ENCODE measurements at places on chromosomes 16 and 17.
A peak's percentile ranks its signal among the peaks of the same experiment; 100 is the strongest.

- no peak for DNase-seq
Measured at GRCh38 chr17:35607239-35607847, 20.2 kb downstream of the AP2B1 start.

DNA sequence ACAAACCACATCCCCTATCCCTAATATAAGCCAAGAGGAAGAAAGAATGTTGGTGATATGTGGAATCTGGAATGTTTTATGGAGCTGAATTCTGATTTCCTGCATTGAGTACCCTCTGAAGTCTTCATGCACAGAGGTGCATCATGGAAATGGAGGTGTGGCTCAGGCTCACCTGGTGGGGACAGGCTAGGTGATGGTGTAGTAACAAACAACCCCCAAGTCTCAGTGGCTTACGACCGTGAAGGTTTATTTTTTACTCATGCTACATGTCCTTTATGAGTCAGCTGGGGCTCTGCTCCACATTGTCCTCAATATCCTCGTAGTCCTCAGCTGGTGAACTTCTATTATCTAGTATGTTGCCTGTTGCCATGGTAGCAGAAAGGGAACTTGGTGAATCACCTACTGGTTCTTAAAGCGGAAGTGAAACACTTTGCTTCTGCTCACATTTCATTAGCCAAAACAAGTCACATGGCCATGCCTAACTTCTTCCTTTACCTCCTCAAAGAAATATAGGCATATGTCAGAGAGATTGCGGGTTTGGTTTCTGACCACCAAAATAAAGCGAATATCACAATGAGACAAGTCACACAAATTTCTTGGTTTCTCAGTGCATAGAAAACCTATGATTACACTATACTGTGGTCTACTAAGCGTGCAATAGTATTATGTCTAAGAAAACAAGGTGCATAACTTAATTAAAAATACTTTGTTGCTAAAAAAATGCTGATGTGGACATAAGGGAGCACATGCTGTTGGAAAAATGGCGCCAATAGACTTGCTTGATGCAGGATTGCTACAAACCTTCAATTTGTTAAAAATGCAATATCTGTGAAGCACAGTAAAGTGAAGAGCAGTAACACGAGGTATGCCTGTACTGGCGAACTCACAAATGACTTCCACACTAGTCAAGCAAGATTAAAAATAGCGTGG lies at the start of gene PMFBP1:
Gene PMFBP1 (minus strand): TSS at position 51 of the 930 bp plus-strand sequence. CDS start 947 bp downstream, outside the sequence.
- DNase-seq = no peak

DNA sequence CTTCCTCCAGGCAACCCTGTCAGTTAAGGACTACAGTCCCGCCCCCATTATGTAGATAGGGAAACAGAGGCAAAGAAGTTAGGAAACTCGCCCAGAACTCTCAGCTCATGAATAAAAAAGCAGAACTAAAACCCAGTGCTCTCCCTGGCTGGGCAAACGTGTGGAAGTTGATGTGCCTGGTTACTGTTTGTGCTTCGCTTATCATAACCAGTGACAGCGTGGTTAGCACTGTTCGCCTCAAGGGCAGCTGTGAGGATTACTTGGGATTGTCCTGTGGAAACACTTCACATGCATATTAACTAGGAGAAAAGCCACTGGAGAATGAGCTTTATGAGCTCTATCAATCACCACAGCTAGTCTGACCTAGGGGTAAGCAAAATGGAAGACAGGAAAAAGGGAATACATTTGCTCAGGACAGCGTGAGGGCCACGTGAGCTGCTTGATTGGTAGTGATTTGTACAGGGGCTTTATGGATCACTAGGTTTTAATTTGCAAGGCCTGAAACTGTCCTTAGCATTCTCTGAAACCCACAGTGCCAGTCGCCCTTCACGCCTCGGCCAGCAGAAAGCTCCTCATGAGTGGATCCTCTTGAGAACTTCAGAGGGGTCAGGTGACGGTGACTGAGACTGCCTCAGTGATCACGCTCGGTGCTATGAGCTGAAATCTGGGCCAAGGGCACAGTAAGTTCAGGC lies 19.9 kb downstream of the CYB5D2 start:
- no peak for DNase-seq

GRCh38 chr16:28902909-28903308 lies 22.1 kb downstream of the RABEP2 start:
- no peak for DNase-seq

GRCh38 chr17:35044181-35044580 lies 19.3 kb downstream of the RFFL start:
- no peak for DNase-seq

GRCh38 chr17:17372856-17373520 lies 69.8 kb downstream of the NT5M start:
- DNase-seq = no peak

- DNase-seq = no peak
Measured at GRCh38 chr16:55433030-55433429, 46.0 kb upstream of the MMP2 start.

- DNase-seq = peak; percentile 61
Measured at GRCh38 chr17:9729034-9729650, 62.2 kb downstream of the DHRS7C start.

GRCh38 chr17:4554441-4554996 lies 665 bp downstream of the MYBBP1A start:
- DNase-seq = no peak

DNA sequence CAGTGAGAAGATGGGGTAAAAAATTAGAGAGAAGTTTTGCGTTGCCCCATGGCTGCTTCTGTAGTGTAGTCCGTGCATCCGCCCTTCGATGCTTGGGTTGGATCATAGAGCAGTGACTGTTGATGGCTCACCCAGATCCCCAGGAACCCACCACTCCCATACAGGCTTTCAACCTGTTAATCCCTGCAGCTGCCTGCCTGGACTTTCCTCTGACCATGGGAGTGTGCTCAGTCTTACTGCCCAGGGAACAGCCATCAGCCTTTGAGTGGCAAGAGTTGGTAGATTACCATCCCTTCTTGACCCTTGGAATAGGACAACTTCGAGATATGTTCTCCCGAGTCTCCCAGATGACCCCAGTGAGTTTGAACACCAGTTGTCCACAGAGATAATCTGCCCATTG lies 299.5 kb upstream of the HSBP1 start:
- DNase-seq = no peak

GRCh38 chr17:82678265-82678891 lies 20.1 kb downstream of the RAB40B start:
- no peak for DNase-seq

DNA sequence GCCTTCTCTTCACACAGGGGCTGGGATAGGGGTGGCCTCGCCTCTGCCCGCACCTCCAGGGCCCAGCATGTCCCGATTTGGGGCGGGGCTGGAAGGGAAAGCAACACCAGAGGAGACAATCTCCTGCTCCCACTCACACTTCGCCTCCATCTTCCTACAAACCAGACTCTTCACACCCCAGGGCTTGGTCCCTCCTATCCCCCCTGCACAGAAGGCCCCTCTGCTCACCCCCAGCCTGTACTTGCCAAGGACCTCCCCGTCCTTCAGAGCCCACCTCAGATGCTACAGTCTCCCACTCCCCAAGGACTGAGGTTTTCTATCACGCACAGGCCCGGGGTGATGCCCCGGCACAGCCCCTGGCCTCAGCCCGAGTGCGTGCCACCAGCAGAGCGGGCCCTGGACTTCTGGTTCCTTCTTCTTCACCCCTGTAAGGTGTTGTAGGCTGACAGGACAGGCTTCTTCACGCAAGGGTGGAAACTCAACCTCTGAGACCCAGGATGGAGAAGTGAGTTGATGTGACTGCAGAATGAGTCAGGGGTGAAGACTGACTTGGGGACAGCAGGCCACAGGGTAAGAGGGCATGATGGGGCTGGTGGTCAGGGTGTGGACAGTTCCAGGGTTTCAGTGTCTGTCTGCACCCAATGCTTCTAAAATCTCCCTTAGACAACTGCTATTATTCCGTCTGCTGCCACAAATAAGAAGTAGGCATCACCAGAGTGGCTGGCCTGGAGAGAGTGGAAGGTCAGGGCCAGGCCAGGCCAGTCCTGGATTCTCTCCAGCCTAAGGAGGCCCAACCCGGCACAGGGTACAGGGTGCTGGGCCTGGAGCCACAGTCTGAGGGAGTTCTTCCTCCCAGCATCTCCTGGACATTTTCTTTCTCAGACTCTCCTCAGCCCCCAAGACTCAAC lies 2.5 kb downstream of the ITGAE start:
- peak; percentile 18 for DNase-seq

- no peak for DNase-seq
Measured at GRCh38 chr16:66093191-66093590, 273.3 kb upstream of the CDH5 start.

- DNase-seq = no peak
Measured at GRCh38 chr17:27552276-27552732, 78.7 kb upstream of the LGALS9 start.

DNA sequence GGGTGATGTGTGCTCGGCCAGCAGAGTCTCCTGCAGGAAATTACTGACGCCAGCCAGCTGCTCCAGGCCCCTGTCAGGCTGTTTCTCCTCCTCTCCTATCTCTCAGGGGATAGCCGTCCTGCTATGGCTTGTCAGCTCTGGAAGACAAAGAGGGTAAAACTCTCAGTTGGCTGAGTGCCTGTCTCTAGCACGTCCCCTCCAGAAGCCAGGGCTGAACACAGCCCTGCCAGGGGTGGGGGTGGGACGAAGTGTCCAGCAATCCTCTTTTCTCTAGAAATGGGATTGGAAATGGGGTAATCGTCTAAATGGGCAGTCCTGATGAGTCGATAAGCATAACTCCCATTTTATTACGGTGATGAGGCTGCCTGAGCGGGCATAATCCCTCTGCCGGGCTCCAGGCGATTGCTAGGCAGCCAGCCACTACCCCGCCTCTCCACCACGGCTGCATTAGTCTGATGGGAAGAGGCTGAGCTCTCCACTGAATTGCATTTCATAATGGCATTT lies 89.1 kb upstream of the GNAO1 start:
- no peak for DNase-seq

- DNase-seq = no peak
Measured at GRCh38 chr16:84933774-84934631, 77.3 kb downstream of the ZDHHC7 start.
